Activated CD4-positive, alpha-beta T cell treated with anti-CD3 and anti-CD28 coated beads, Interleukin-2, amount 10 ng/mL, durations not matched to agents 7 days and 5 days (primary cell): ENCODE measurements at places on chromosomes 1 and 21.

DNA sequence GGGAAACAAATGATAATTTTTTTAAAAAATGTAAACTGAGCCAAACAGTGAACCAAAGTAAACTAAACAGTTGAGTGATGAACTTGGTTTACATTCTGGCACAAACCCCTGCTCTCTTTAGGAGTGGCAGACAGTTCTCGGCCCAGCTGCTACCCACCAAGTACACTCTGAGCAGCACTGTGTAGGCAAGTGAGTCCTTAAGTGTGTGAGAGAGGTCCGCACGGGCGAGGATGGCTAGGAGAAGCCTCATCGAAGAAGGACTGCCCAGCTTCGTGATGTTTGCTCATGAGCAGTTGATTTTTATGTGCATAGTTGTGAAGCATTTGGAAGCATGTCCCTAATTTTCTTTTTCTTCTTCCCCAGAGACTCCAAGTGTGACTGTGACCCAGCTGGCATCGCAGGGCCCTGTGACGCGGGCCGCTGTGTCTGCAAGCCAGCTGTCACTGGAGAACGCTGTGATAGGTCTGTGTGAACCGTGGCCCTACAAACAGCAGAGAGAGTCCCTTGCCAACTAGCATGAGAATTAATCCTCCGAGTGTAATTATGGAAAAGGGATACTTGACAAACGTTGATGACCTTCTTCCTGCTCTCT lies 32.1 kb downstream of the LAMC2 start:
- DNase-seq: no peak

- DNase-seq: no peak
Measured at GRCh38 chr1:228094432-228095016, 8.6 kb downstream of the C1orf35 start.

DNA sequence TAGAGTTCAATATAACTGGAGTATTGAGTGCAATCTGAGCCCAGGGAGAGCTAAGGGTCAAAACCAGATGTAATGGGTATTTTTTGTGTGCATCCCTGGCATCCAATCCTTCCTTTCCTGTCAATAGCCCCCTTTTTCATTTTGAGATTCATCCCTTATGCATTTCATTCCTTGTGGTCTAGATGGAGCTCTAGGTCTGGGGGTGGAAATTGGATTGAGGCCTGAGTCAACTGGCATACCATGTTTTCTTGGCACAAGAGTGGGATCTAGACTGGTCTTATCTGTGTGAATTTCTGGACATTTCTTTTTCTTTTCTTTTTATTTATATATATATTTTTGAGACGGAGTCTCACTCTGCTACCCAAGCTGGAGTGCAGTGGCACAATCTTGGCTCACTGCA lies 67.3 kb upstream of the RAB3GAP2 start:
- no peak for DNase-seq

GRCh38 chr1:192703283-192704206 lies 67.6 kb downstream of the RGS13 start:
- no peak for DNase-seq

DNA sequence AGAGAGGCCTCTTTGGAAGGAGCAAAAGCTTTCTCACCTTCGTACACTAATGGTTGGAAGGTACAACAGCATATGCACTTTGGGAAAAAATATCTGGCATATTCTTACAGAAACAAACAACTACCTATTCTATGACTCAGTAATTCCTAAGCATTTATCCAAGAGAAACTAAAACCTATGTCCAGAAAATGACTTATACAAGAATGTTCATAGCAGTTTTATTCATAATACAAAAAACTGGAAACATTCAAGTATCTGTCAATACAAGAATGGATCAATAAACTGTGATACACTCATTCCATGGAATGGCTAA lies 8.2 kb downstream of the NBPF1 start:
- DNase-seq: no peak

DNA sequence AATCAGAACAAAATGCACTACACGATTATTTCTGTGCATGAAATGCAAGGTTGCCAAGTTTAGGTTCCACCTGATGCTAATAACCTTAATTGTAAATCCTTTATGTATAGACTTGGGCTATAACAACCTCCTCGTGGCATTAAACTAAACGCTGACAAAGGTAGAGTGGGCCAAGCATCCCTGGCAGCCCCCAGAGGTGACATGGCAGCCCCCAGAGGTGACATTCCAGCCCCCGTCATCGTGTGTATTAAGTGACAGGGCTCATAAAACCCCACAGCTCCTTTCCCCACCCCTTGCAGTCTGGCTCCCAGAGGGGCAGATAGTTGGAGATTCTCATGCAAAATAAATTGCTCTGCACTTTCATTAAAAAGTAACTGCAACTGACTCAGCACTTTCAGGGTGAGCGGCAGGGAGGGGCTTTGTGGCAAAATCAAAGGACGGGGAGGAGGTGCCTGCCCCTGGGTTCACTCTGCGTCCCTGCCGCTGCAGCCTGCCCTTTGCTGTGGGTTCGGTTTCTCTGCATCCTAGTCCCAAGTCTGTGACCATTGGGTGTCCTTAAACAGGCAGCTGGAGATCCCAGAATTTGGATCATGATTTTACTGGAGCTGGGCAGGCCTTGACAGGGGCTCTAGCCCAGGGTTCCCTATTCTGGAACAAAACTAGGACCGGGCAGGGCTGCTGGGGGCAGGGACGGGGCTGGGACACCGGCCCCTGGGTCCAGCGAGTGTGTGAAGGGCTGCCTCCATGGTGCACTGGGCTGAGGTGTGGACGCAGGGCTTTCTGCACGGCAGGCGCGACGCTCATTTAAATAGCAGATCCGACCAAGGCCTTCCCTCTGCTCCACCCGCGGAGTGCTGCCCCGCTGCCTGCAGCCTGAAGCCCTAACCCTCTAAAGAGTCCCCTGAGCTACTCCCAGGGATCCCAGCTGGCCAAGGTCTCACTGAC lies 234.9 kb upstream of the VAMP3 start:
- no peak for DNase-seq

- no peak for DNase-seq
Measured at GRCh38 chr1:208069908-208070307, 159.0 kb upstream of the CD34 start.

- DNase-seq: no peak
Measured at GRCh38 chr1:195733408-195733807, 874.8 kb downstream of the KCNT2 start.

GRCh38 chr1:57770236-57770635 lies 346.4 kb upstream of the DAB1 start:
- no peak for DNase-seq

GRCh38 chr1:6086762-6087376 lies 41.2 kb downstream of the KCNAB2 start:
- no peak for DNase-seq

DNA sequence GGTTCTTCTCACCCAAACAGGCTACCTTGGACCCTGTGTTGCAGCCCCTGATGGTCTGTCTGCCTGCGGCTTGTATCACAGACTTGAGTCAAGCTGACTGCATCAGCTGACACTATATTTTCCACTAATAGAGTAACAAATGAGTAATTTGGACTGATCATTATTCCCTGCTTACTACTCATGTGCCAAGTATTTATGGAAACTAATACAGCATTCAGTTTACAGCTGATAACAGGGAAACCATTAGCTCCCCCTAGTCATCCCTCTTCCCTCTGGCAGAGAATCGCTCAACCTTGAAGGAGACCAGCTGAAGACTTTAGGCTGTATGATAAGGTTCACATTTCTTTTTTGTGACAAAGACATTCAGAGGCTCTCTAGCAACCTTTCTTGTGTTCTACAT lies 116.6 kb upstream of the SYT6 start:
- DNase-seq: no peak

GRCh38 chr1:227774051-227774731 lies 39.0 kb downstream of the SNAP47 start:
- DNase-seq: peak; percentile 63

DNA sequence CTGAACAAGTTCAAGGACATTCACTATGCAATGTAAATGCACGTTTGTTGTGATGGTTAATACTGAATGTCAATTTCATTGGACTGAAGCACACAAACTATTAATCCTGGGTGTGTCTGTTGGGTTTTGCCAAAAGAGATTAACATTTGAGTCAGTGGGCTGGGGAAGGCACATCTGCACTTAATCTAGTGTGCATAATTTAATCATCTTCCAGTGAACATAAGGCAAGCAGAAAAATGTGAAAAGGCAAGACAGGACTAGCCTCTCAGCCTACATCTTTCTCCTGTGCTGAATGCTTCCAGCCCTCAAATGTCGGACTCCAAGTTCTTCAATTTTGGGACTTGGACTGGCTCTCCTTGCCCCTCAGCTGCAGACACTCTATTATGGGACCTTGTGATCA lies 40.1 kb downstream of the PRPF38A start:
- DNase-seq: no peak

DNA sequence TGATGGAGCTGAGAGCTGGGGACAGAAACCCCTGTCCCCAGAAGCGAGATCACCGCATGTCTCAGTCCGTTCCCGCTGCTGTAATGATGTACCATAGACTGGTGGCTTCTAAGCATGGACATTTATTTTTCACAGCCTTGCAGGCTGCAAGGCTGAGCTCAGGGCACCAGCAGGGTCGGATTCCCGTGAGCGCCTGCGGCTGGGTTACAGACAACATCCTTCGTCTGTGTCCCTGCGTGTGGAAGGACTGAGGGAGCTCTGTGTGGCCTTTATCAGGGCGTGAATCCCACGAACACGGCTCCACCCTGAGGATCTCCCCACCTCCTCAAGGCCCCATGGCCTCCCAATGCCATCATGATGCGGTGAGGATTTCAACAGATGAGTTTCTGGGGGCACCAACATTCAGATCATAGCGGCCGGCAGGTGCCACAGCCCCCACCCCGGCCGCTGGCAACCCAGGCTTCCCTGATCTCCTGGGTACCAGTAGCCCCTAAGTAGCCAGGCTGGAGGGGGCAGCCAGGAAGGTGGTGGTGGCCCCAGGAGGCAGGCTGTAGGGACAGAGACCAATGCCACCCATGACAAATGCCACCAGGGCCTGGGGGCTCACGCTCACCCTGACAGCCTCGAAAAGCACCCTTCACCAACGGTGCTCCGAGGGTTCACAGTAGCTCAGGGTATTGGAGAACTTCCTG lies 104.4 kb downstream of the CRYAA start:
- DNase-seq: no peak

DNA sequence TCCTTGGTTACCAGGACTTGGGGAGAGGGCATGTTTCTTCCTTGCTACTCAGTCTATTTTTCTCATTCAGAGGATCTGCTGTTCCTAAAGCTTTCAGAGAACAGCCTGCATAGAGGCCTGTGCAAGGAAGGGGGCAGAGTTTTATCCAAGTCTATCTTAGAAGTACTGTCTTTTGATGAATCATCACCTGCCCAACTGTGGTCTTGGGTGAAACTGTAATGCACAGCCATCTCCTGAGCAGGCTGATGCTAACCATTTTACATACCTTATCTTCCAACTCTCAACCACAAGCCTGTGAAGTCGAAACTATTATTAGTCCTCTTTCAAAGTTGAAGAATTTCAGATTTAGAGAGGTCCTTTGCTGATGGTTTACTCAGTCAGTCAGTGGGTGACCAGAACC lies 368.0 kb downstream of the HHAT start:
- DNase-seq: peak; percentile 11

DNA sequence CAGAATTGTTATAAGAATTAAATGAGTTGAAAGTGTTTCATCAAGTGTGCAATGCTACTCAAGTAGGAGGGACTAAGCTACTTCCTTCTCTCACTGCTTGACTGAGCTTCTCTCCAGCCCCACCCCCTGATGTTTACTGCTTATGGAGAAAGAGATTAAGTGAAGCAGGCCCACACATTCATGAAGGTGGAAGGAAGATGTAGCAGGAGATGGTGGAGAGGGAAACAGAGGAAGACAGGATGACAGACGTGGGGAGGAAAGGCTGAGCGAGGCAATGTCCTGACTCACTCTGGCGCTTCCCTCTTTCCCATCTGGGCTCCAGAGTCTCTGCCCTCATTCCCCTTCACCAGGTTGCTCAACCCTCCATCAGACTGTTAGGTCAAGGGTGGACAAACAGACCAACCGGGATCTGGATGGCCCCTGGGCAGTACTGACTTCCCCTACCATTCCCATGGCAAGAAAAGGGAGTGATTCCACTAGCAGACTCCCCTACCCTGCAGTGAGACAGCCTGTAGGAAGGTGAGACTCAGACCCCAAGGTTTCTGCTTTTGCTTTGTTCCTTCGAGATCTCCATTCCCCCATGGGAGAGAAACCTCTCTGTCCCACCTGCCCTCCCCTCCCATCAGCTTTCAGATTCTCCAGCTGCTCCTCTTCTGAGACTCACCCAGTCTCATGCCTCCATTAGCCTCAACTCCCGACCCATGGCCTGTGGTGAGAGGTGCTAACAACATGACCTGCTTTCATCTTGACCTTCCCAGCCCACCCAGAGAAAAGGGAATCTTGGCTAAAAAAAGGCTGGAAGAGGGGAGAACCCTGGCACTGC lies 3.1 kb upstream of the ARHGEF2 start:
- peak; percentile 60 for DNase-seq

GRCh38 chr1:57910305-57910704 lies 486.4 kb upstream of the DAB1 start:
- DNase-seq: no peak

DNA sequence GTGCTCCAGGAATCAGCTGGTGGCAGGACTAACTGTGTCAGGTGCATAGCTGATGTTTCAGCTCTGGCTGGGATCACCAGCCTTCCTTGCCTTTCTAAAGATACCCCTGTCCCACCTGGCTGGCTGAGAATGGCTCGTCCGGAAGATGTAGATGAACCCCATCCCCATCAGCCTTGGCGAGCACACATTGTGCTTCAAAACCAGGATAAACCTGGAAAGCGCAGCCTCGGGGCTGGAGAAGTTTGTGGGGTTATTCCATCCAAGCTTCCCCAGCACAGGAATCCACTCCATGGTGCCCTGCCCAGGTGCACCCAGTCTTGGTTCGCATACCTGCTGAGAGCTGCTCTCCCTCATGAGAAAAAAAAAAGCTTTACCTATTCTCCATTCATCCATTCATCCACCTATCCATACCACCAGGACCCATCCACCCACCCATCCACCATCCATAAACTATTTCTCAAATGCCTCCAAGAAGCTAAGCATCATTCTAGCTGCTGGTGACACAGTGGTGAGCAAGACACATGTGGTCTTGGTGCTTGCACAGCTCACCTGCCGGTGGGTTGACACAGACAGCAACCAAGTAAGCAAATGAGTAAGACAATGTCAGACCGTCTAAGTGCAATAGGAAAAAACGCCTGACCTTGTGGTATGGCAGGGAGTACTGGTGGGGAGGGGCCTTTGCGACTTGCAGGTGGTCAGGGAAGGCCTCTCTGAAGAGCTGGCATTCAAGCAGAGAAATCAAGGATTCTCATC lies 94.0 kb downstream of the DMRTB1 start:
- no peak for DNase-seq

DNA sequence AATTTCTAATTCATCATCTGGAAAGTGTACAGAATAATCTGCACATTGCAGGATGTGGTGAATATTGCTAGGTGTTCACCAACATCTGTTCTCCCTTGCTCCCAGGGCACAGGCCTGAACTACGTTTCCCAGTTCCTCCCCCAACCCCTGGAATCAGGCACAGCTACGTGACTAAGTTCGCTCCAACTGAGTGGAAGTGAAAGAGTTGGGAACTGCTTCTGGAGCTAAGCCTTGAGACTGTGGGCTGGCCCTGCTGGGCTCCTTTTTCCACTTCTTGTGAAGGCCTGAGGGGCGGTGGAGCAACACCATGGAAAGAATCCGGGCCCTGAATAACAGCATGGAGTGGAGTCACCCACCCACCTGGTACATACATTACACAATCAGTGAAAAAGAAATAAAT lies 534.6 kb downstream of the SMYD3 start:
- DNase-seq: no peak

- DNase-seq: no peak
Measured at GRCh38 chr1:226831953-226832352, 38.5 kb upstream of the PSEN2 start.

- DNase-seq: peak; percentile 59
Measured at GRCh38 chr1:183194527-183195141, 8.6 kb downstream of the LAMC2 start.
